Diencephalon (tissue), 1 donor: ENCODE measurements at places on chromosomes 2 and 18. TPM values are rescaled to one million over a fixed set of nuclear protein-coding genes. Genes with fewer than 3 reads are reported as not detected.

The FKBP7 gene
- 10.1 TPM for total RNA-seq

The TFCP2L1 gene
- total RNA-seq, result 0.69 TPM

The GALNT3 gene
- 4.6 TPM for total RNA-seq

The SLC39A6 gene
- 197 TPM for total RNA-seq

The PFN4 gene
- 0.92 TPM for total RNA-seq

The L3MBTL4 gene
- 19.8 TPM for total RNA-seq

The DSG1 gene
- total RNA-seq, result 0.23 TPM

The ALPP gene
- total RNA-seq, result not detected

The GLI2 gene
- total RNA-seq, result 1.2 TPM

The LTBP1 gene
- 19.8 TPM for total RNA-seq

The UPP2 gene
- 0.69 TPM for total RNA-seq

The TTC39C gene
- 35.8 TPM for total RNA-seq

The DPP10 gene
- total RNA-seq, result 97.8 TPM

The TCF7L1 gene
- total RNA-seq, result 2.3 TPM

The CTAGE1 gene
- total RNA-seq, result not detected

The TMEM247 gene
- total RNA-seq, result not detected

The TXNL1 gene
- 63.4 TPM for total RNA-seq

The CACNB4 gene
- 67.8 TPM for total RNA-seq

The ARMC9 gene
- 23.8 TPM for total RNA-seq

The ANKRD29 gene
- total RNA-seq, result 11.3 TPM

The PLGLB2 gene
- 1.6 TPM for total RNA-seq

The DNER gene
- total RNA-seq, result 289 TPM

The MRPS5 gene
- total RNA-seq, result 43.8 TPM

The HOXD10 gene
- total RNA-seq, result not detected

The SLC23A3 gene
- total RNA-seq, result 0.23 TPM

The DAW1 gene
- total RNA-seq, result 8.1 TPM

The TRIM54 gene
- not detected for total RNA-seq

The HOXD8 gene
- total RNA-seq, result not detected

The MPP4 gene
- 0.23 TPM for total RNA-seq

The LRP2 gene
- 11.5 TPM for total RNA-seq

The FBXO11 gene
- total RNA-seq, result 151 TPM

The ACKR3 gene
- total RNA-seq, result 12.7 TPM
